SW 1271 (cell line): ENCODE measurements at places on chromosomes 11 and 22.

DNA sequence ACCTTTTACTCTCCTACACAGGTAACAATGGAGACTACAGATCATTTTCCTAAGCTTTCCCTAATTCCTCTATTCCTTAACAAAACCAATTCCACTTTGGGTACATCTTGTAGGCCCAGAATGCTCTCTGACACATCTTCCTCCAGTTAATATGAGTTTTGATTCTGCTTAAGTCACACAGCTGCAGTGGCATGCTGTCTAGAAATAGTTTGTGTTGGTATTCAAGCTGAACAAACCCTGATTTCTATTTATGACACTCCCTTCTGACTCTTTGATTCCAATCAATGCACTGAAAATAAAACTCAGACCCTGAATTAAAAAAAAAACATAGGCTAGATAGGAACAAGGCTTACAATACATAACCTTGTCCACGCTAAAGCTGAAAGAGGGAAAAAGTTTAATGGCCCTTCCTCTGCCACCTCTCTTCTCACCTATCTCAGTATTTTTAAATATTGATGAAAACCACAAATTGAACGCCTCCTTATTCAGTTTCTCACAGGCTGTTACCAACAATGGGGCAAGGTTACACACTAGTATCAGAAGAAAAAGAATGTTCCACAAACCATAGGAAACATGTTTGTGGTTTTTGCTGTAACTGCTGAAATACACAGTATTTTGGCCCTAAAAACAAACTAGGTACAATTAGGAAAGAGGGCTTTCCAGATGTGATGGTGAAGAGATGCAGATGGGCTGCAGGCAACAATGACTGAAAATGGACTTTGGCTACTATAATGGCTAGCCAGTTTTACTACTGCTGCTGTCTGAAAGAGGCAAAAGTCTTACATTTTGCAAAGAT, 35.7 kb upstream of the GAB2 start:
- no peak for DNase-seq

- DNase-seq = peak; percentile 27
Observed at GRCh38 chr22:31970490-31971444, 26.4 kb downstream of the YWHAH start.

DNA sequence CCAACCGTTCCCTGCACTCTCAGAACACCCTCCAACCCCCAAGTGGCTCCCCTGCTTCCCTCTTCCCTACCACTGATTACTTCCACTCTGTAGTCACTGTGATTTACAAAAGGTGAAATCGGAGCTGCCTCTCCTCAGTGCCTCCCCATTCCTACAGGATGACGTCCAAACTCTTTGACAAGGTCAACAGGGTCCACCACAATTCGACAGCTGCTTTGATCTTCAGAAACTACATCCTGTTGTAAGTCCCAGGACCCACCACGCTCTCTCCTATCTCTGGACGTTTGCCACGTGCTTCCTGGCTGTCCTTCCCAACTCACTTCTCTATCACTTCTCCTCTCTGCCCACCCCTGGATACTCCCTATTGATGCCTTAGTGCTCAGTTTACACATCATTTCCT, 85.0 kb upstream of the EIF3D start:
- DNase-seq = no peak

DNA sequence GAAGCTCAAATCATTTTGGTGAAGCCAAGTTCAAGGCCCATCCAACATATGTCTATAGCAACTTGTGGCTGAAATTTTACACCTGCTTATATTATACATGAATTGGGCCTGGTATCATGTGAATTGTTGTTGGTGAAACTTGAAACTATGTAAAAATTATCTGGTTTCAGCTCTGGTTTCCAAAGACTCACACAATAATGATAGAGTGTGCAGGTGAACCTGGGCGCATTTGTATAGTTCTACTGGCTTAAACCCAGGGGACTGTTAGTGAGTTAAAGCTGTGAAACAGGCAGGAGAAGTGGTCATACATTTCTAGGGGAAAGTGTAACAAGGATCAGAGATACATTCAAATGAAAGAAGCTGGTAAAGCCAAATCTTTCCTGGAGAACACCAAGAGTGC, 627.3 kb downstream of the METTL15 start:
- DNase-seq = no peak

DNA sequence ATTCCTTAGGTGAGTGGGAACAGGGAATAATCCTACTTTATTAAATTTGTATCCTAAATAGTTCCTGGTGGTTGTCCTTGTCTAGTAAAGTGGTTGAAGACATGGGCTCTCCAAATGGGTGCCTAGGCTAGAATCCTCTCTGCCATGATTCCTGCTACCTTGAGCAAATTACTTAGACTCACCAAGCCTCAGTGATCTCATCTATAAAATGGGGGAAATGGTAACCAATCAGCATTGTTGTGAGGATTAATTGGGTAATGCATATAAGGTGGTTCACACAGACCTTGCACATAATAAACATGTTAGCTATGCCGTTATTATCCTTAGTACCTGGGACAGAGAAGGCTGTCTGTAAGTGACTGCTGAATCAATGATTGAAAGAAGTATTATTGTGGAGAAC, 109.9 kb downstream of the FAR1 start:
- no peak for DNase-seq

DNA sequence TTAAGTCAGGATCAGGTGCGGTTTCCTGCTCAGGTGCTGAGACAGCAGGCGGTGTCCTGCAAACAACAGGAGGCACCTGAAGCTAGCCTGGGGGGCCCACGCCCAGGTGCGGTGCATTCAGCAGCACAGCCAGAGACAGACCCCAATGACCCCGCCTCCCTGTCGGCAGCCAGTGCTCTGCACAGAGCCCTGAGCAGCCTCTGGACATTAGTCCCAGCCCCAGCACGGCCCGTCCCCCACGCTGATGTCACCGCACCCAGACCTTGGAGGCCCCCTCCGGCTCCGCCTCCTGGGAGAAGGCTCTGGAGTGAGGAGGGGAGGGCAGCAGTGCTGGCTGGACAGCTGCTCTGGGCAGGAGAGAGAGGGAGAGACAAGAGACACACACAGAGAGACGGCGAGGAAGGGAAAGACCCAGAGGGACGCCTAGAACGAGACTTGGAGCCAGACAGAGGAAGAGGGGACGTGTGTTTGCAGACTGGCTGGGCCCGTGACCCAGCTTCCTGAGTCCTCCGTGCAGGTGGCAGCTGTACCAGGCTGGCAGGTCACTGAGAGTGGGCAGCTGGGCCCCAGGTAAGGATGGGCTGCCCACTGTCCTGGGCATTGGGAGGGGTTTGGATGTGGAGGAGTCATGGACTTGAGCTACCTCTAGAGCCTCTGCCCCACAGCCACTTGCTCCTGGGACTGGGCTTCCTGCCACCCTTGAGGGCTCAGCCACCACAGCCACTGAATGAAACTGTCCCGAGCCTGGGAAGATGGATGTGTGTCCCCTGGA, at the start of gene MYO7A:
MYO7A (plus strand) TSS at position 327 of the 772 bp plus-strand sequence. CDS start 2,389 bp downstream, outside the sequence.
- no peak for DNase-seq

DNA sequence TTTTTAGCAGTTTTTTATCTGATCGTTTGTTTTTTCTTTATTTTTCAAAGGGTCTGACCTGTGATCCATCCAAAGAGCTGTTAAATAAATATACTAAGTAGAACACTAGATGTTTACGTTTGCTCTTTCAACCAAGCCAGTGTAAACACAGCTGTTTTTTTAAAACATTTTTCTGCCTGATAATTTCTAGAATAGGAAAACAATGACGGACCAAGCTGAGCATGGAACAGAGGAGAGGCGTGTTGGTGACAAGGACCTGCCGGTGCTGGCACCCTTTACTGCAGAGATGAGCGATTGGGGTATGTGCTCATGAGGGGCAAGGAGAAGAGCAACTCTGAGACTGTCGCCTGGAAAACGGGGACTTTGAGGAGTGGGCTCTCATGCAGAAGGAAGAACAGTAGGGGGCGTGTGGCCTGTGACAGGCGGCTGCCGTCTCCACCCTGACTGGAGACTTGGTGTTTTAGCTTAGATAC, 28.6 kb upstream of the PANX2 start:
- no peak for DNase-seq

DNA sequence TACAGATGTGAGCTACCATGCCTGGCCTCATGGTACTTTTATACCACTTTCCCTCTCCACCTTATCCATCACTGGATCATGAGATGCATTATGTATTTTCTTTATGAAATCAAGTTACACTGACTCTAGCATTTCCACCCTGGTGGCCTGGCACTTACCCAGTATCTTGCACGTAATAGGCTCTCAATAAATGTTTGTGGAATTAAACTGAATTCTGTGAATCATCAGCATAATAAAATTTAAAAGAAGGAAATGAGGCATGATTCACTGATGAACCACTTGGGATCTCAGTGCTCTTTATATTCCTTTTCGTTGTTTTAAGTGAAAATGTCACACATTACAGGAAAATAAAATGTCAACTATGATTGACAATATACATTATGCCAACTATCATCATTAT, 25.1 kb downstream of the ADM start:
- DNase-seq = no peak

DNA sequence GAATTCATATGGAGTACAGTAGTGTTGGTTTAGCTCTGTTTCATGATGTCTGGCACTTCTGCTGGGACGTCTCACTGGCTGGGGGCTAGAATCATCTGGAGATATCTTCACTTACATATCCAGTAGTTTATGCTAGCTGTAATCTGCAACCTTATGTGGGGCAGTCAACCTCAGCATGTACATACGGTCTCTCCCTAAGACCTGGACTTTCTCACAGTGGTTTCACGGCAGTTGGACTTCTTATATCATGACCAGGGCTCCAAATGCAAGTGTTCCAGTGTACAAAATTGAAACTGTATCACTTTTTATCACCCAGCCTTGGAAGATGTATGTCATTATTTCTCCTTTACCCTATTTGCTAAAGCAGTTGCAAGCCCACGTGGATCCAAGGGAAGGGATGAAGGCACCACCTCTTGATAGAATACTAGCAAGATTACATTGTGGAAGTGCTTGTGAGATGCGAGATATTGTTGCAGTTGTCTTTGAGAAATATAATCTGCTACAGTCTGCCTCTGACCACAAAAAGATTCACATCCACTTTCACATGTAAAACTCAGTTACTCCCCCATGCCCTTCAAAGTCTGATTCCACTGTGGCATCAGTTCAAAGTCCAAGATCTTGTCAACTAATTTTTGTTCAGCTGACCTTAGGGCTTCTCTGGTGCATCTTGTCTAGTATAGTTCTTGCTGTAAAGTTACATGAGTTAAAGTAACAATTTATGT, 316.6 kb upstream of the NCAM1 start:
- DNase-seq = no peak

GRCh38 chr11:127110542-127110941, 110.0 kb upstream of the KIRREL3 start:
- DNase-seq = no peak
